Osteocyte (in vitro differentiated cells): ENCODE measurements at places on chromosomes 16 and 17. TPM values are rescaled to one million over a fixed set of nuclear protein-coding genes. Genes with fewer than 3 reads are reported as not detected.

GRCh38 chr17:59876107-59876506 lies 16.6 kb downstream of the TUBD1 start:
- DNase-seq = no peak

GRCh38 chr16:82481455-82481854 lies 145.3 kb upstream of the CDH13 start:
- no peak for DNase-seq

- DNase-seq = no peak
Observed at GRCh38 chr16:23024044-23024443, 125.2 kb downstream of the USP31 start.

GRCh38 chr16:533391-534123 lies 6.0 kb downstream of the CAPN15 start:
- DNase-seq = no peak

GRCh38 chr16:67882374-67883145 lies 2.1 kb upstream of the NRN1L start:
- no peak for DNase-seq

DNA sequence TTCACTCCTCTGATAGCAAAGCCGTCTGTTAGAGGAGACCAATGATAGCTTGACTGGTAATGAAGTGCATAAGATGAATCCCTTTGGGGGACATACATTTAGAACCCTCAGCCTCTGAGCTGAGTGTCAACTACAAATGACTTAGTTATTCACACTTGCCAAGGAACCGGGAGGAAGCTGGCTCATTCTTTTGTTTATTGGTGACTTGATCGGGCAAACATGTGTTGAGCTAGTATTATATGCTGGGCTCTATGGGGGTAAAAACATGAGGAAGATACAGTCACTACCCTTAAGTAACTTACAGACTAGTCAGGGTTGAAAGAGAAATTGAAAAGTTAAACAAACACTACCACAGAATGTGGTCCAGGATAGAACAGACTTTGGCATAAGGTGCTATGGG lies 3.0 kb downstream of the CCL16 start:
- DNase-seq = no peak

GRCh38 chr17:773467-774312 lies 8.4 kb downstream of the GLOD4 start:
- no peak for DNase-seq

- DNase-seq = peak; percentile 89
Observed at GRCh38 chr16:14501331-14502255, 128.5 kb downstream of the PARN start.

The SHBG gene
- 0.97 and 1.4 TPM in 2 replicates for total RNA-seq

The CCL1 gene
- not detected in 2 replicates for total RNA-seq

The PRR35 gene
- not detected in 2 replicates for total RNA-seq

The LRRC37A gene
- total RNA-seq = 3.5 and 4.1 TPM in 2 replicates

The ATAD5 gene
- total RNA-seq = 3.0 TPM in 2 replicates

The TLCD2 gene
- total RNA-seq = 4.2 and 4.7 TPM in 2 replicates

The DHX58 gene
- 2.3 and 2.4 TPM in 2 replicates for total RNA-seq
